NCI-H1092 (cell line): ENCODE measurements at places on chromosomes 6 and 20.

DNA sequence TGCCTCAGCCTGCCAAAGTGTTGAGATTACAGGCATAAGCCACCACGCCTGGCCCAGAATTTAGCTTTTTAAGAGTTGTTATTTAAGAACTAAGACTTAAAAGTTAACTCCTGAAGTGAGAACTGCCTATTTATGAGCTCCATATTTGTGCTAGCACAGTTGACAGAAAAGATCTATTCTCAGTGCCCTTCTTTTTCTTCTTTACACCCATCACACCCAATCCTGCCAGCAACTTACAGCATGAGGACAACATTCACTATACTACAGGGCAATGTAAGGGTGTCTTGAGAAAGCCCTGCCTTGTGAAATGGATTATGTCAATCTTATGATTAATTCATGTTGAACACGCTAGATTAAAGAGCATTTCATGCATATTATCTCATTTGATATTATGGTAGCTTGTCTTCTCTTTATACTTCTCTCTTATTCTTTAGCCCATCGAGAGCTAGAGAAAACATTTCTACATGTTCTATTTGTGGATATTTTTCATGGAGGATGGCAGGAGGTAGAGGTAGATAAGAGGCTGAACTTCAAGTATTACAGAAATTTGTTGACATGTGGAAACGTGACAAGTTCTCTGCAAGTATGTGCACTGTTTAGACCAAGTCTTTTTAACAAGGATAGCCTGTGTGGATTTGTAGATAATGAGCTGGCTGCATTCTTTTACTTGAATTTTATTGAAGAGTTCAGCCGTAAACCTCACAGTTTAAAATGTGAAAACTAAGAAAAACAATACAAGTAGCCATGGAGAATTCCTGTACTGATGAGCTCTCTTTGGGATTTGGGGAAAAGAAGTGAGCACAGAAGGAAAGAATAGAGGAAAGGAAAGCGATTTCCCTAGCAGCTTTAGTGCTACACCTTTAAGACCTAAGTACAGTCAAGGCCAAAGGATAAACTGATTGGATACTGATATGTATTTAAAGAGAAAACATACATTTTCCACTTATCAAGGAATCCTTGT, 212.2 kb downstream of the ARHGAP18 start:
- DNase-seq = no peak

GRCh38 chr6:170429450-170429849, 122.9 kb downstream of the FAM120B start:
- no peak for DNase-seq

DNA sequence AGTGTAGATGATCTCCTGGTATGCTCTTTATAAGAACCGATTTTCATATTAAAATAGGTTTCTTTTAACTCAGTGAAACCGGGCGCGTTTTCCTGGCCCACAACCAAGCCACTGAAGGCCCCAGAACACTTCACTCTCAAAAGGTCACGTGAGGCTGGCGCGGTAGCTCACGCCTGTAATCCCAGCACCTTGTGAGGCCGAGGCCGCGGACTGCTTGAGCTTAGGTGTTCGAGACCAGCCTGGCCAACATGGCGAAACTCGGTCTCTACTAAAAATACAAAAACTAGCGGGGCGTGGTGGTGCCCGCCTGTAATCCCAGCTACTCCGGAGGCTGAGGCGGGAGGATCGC, 402 bp upstream of the TAF8 start:
- DNase-seq = no peak

GRCh38 chr20:54668271-54669039, 193.1 kb downstream of the DOK5 start:
- DNase-seq = no peak

DNA sequence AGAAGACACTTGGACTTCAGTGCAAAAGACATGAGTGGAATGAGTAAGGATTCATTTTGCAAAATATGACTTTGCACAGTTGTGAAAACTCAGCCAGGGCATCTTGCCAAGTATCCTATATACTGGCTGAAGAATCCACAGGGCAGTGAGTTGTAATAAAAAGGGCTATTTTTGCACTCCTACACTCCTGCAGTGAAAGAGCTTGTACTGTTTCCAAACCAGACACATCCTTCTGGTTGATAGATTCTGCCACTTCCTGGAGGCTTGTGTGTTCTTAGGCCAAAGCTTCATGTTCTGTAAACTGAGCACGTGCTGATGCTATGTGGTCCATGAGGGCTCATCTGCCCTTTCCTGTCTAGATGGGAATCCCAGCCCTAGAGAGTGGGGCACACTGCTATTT, 34.9 kb downstream of the GMPR start:
- no peak for DNase-seq

GRCh38 chr6:70221025-70221714, 81.7 kb downstream of the COL9A1 start:
- peak; percentile 3 for DNase-seq

DNA sequence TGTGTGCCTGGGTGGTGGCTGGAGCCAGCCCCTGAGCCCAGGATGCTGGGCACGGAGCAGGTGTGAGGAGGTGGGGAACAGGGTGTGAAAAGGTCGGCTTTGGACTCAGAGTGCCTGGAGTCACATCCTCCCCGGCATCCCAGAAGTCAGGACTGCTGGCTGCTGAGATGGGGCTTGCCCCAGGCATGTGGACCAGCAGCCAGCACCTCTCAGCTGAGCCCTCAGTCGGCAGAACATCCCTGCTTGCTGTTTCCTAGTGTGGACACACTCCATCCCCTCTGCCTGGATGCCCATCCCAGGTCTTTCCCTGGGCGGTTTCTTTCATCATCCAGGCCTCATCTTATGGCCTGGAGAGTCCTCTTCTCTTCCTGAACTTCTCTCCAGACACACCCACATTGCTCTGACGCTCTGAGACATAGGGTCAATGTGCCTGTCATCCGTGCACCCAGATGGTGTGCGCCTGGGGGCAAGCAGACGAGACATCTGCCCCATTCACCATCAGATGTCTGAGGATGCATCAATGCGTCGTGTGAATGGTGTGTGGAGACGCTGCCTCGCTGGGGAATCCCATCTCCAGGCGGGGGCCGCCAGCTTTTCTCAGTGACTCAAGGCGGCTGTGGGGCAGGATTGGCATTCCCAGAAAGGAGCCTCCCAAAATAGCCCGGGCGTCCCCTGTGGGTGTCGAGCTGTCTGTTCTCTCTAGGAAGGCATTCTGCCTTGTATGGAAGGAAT, 104.2 kb downstream of the SYCP2 start:
- DNase-seq = no peak

GRCh38 chr20:62191781-62192559, 9.1 kb downstream of the MTG2 start:
- DNase-seq = no peak

GRCh38 chr20:33600981-33601380, 61.1 kb upstream of the C20orf144 start:
- no peak for DNase-seq

GRCh38 chr6:41271901-41272395, 14.5 kb downstream of the TREM1 start:
- DNase-seq = no peak

- DNase-seq = no peak
Observed at GRCh38 chr20:5212907-5213487, 86.2 kb downstream of the CDS2 start.

- no peak for DNase-seq
Observed at GRCh38 chr6:36857325-36857724, 17.3 kb downstream of the PPIL1 start.
